ENCODE measurements at places on chromosomes 3 and 15. TPM values are rescaled to one million over a fixed set of nuclear protein-coding genes. Genes with fewer than 3 reads are reported as not detected.
A peak's percentile ranks its signal among the peaks of the same experiment; 100 is the strongest.

Gene CEP19
- total RNA-seq, result 5.4 TPM

Gene SLC12A8
- 12.0 TPM for total RNA-seq

Gene IGSF10
- total RNA-seq, result not detected

Gene SGO1
- 1.0 TPM for total RNA-seq

Gene PP2D1
- not detected for total RNA-seq

Gene LMAN1L
- total RNA-seq, result not detected

Gene TLR9
- not detected for total RNA-seq

DNA sequence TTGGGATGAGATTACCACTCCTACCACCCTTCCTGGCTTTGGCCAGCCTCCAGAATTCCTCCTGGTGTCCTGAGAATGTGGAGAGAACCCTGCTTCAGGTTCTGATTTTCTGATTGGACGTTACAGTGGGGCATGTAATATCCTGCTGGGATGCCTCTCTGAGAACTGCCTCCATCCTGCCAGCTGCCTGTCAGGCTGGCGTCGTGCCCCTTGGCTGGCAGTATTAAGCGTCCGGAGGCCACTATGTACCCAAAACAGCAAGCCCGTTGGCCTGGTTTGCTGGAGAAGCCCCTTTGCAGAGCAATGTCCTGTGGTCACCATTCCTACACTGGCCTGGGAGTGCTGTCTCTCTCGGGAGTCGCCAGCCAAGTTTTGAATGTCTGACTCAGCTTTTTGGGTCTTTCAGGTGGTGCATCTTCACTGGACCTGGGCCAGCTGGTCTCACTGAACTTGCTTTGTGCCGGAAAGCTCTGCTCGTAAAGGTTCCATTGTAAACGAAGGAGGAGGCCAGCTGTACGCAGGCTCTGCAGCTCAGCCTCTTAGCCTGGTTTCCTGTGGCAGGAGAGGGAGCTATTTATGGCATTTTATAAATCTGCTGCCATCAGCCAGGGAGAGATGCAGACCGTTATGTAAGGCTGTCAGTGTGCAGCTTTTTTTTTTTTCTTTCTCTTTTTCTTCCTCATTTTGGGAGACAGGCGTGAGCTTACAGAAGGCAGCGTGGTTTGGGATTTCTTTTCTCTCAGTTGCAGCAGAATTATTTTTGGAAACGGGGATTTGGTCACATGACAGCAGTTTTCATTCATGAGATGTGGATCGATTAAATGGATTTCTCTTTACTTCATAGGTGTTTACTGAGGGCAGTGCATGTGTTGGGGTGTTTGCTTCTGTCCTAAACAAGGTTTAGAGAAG lies 19.0 kb upstream of the TRAK1 start:
- DNase-seq, result peak; percentile 80

DNA sequence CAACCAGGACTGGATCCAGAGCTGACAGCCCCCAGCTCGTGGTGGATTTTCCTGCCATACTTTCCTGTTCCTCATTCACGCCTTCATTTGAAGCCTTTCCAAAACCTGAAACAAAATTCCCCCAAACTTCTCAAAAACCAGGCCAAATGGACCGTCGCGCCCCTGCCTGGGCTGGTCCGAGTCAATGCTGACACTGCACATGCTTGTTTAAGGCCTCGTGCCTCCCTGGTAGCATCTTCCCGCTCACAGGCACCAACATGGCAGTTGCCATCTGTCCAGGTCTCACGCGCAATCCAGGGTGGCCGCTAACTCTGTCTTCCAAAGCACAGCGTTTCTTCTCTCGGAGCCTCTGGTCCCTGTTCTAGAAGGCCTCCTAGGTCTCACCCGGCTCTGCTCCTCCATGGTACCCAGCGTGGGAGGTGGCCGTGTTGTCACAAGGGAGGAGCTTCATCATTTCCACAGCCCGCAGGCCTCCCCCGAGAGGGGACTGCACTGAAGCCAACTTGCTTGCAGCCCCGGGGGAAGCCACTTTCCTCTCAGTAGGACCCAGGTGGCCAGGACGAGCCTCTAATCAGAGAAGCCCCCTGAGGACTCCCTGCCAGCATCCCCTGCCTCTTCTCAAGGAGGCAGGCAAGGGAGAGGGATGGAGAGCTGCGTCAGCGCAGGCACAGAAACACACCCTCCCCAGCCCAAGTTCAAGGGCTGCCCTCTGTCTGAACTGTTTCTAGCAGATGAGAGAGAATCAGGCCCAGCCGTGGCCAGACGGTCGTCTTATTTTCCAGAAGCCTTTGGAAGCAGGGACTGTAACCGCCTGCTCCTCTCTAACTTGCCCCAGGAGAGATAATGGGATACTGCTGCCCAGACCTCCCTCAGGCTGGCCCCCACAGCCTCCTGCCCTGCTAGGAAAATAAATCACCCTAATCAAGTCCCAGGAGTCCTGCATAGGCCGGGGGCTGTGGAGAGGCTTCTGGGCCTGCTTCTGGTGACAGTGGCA lies 152.8 kb upstream of the TLE3 start:
- DNase-seq, result no peak

- DNase-seq, result no peak
Observed at GRCh38 chr15:96366526-96366877, 36.0 kb downstream of the NR2F2 start.

GRCh38 chr3:52186729-52187128 lies 11.2 kb upstream of the ALAS1 start:
- no peak for DNase-seq

GRCh38 chr3:183038757-183039156 lies 58.4 kb upstream of the DCUN1D1 start:
- DNase-seq, result no peak

DNA sequence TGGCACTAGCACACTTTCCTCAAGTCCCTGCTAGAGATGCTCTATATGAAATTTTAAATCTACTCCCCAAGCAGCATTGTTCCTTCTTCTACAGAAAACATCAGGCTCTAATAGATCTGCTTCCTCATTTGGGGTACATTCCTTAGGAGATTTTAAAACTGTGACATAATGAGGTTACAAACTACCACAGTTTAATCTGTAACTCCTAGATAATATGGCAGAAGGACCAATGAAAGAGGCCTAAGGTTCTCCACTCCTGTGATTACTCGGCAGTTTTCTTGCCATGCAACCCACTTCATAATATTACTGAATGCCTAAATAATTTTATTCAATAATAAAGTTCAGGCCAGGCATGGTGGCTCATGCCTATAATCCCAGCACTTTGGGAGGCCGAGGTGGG lies 16.1 kb downstream of the ZNF106 start:
- DNase-seq, result no peak

- no peak for DNase-seq
Observed at GRCh38 chr15:64571857-64572291, 111.5 kb downstream of the ZNF609 start.

DNA sequence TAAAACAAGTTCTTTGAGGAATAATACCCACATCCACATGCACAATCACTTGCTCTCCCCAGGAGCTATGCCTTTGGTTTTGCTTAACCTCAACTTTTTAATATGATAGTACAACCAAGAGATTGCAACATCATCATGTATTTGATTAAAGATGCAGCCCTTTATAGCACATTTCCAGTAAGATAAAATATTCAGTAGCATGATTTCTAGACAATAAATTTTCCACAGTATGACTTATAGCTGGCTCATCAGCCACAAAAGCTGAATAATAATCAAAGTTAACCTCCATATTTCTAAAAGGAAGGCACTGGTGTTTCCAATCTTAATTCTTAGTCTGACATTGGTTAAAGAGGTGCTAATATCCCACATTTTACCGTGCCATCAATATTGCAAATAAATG lies 622.5 kb downstream of the TBL1XR1 start:
- peak; percentile 7 for DNase-seq

- no peak for DNase-seq
Observed at GRCh38 chr3:173128633-173129032, 12.4 kb downstream of the SPATA16 start.

GRCh38 chr3:110419096-110419495 lies 652.5 kb upstream of the NECTIN3 start:
- peak; percentile 3 for DNase-seq

DNA sequence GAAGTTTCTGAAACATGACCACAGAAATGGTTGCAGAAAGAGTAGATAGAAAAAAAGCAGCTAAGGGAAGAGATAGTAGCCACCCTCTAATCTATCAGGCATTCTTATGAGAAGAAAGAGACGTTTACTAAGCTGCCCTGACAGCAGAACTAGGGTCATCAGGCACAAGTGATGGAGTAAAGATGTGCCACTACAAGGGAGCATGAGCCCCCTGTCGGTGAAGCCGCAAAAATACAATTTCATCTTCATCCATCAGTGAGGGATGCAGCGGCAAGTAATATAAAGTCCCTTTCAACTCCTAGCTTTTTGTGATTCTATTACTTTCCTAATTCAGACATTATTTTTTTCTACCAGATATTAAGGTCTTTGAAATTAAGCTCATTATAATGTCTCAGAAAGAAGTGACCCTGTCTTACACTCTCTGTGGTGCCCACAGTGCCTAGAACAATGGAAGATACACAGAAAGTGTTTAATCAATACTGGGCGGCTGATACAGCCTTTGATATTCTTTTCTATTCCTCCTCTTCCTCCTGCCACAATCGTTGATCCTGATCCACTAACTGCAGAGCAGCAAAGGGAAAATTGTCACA lies 651.6 kb downstream of the NTRK3 start:
- DNase-seq, result peak; percentile 18

GRCh38 chr3:137062250-137062649 lies 104.5 kb downstream of the IL20RB start:
- no peak for DNase-seq

DNA sequence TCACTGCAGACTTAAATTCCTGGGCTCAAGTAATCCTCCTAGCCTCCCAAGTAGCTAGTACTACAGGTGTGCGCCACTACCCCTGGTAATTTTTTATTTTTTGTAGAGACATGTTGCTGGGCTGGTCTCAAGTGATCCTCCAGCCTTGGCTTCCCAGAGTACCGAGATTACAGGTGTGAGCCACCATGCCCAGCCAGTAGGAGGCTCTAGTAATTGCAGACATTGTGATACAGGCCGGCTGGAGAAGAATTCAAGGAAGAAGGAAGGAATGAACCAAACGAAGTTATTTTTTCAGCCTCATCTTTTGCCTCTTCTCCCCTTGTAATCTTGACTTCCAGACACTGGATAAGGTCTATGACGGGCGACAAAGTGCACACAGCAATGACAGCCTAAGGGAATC lies 3.2 kb upstream of the PPP4R2 start:
- no peak for DNase-seq

DNA sequence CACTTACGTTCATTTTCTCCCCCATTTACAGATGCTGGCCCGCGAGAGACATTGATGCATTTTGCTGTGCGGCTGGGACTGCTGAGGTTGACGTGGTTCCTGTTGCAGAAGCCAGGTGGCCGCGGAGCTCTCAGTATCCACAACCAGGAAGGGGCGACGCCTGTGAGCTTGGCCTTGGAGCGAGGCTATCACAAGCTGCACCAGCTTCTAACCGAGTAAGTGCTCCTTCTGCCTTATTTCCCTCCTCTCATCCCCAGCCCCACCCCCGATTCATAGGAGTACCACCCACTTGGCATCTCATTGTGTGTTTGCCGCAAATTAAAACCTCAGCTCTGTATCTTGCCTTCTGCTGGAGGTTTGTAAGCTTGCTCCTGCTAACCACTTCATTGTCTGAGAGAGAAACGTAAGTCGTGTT lies 163.3 kb downstream of the AKAP13 start:
- no peak for DNase-seq

DNA sequence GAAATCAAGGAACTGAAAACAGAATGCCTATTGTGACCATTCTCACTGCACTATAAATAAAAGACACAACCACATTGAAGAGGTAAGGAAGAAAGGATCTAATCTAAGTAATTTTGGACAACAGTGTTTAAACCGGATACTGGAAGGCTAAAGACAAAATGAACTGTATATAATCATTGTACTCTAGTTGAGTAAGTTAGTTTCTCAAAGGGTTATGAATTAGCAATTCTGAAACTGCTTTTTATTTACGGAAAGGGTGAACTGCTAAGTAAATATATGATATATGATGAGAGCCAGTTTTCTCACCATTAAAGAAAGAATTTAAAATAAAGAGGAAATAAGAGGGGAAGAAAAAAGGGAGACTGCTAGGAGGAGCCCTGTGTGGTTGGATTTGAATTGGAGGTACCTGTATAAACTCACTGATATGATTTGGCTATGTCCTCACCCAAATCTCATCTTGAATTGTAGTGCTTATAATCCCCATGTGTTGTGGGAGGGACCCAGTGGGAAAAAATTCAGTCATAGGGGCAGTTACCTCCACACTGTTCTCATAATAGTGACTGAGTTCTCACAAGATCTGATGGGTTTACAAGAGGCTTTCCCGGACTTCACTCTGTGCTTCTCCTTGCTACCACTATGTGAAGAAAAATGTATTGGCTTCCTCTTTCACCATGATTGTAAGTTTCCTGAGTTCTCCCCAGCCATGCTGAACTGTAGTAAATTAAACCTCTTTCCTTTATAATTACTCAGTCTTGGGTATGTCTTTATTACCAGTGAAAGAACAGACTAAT lies 607.7 kb downstream of the PYDC2 start:
- no peak for DNase-seq

GRCh38 chr3:158970006-158970405 lies 168.2 kb downstream of the MFSD1 start:
- no peak for DNase-seq

- no peak for DNase-seq
Observed at GRCh38 chr3:81788044-81788443, 26.6 kb upstream of the GBE1 start.

DNA sequence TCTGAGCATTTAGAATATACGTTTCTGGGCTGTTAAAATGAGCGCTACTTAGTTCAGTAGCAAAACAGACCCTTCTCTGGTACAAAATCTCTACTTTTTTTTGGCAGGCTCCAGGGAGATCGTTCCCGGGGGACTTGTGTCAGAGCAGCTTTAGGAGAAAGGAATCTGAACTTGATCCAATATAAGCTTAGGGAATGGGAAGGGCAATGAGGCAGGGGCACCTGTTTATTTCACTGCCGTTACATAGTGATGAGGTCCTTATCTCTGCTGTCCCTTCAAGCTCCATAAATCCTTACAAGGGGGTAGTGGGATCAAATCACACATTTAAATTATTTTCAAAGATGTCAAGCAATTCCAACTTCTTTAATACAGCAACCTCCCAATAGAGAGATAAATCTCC lies 128.7 kb upstream of the BNIP2 start:
- DNase-seq, result no peak

- no peak for DNase-seq
Observed at GRCh38 chr3:10876661-10877060, 60.6 kb downstream of the SLC6A11 start.

Data from GM23248 (cell line).